ENCODE measurements at places on chromosomes 11 and 22.

DNA sequence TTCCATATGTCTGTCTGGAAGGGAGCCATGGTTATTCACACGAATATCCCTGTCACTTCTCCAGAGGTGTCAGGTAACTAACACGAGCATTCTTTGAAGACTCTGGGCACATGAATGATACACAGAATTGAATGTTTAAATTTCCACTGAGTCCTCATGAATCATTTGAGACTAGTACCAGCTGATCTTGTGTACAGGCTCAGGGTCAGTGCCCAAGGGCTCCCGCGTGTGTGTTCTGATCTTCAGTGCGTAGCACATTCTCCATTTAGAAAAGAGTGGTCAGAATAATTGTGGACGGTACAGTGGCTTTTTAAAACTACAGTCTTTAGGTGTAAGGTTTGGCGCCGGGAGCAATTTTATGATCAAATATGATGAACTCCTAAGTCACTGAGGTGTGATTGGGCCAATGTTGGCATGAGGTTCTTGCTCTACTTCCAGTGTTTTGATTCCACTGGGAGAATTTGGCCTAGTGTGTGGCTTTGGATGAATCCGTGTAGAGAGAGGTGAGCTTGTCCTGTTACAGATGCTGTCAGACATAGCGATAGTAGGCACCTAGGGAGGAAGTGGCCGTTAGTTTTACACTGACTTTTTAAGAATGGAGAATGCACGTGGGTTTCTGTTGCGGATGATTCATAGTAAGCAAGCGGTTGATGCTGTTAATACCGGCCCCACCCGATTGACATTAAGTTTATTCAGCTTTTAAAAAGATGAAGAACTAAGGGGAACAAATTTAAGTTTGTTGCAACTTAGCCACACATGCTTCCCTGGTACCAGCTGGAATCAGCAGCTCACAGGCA is 22.2 kb downstream of the NUP50 start:
- no peak for DNase-seq

DNA sequence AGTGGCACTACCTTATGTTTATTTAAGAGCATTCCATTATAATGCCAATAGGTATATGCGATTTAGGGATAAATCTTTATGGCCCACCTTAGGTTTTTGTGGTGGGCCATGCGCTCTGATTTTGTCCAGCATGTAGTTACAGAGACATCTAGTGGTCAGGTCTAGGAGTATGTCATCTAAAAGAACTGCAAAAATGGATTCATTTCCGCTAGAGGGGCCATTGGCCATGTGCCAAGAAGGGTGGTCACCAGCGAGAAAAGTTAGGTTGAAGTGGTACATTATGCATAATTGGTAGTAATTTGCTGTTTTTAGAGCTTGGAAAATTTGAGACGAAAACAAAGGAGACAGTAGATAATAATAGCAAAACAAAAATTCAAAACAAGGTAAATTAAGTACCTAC is 27.7 kb downstream of the LRRC4C start:
- peak; percentile 5 for DNase-seq

DNA sequence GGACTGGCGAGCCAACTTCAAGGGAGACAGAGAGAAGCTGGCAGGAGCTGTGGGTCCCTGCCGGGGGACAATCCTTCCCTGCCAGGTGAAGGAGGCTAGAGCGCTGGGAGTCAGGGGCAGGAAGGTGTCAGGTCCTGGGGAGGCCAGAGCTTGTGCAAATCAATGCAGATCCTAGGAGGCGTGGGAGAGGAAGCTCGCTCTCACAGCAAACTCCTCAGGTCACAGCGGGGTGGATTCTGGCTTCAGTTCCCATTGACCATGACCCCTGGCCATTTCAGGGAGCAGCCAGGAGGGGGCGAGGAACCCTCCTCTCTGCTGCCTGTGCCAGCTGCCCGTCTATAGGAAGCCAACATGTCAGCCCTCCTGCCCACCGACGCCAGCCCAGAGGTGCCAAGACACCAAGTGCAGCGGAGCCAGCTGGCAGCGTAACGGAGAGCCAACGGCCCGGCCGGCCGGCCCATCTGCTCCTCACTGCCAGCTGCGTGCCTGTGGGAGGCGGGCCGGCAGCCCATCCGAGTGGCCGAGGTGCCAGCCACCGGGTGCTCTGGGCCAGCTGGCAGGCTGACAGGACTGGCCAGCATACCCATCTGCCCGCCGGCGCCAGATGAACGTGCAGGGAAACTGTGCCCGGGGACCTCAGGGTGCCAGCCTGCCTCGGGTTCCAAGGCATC is 374.8 kb downstream of the MIAT start:
- DNase-seq, result peak; percentile 60

DNA sequence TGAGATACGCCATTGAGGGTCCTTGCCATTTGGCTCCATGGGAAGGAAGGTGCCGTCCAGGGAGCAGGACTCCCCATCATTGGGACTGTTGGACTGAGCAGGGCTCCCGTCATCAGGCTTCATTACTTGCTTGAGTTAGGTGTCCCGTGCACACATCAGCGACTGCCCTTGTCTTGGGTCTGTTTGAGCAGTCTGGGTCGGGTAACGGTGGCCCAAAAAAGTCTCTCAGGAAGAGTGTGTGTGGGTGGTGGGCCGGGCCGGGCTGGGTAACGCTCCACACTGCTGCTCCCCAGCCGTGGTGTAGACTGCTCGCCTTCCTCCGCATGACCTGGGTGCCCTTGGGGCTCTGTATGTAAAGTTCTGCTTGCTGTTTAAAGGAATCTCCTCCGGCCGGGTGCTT is 293.5 kb downstream of the TBC1D22A start:
- DNase-seq, result no peak

GRCh38 chr11:1667906-1668305 is 29.1 kb upstream of the KRTAP5-6 start:
- DNase-seq, result no peak

DNA sequence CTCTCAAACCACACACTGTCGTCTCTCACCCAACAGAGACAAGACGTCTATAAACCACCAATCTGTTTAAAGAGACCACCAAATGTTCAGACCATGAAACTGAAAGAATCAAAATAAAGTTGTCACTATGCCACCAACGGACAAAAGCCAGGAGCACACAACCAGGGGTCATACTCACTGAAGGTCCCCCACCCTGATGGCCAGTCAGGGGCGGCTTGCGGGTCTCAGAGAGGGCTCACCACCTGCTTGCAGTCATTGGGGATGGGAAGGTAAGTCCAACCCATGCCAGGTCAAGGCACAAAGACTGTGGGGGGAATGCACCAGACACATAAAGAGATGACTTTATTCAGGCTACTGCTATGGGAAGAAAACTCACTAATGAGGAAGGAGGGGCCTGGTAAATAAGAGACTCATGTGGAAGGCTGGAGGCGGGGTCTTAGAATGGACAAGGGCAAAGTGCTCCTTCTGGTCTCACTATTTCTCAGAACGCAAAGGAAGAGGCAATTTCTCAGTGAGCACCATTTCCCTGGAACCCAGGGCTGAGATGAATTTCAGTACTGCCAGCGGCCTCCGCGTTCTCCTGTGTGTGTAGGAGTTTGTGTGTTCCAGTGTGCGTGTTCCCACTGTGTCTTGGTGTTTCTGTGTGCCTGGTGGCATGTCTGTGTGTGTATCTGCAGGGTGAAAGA is 17.3 kb downstream of the SCARF2 start:
- DNase-seq, result no peak

- DNase-seq, result no peak
Observed at GRCh38 chr11:115287266-115287665, 216.9 kb downstream of the CADM1 start.

DNA sequence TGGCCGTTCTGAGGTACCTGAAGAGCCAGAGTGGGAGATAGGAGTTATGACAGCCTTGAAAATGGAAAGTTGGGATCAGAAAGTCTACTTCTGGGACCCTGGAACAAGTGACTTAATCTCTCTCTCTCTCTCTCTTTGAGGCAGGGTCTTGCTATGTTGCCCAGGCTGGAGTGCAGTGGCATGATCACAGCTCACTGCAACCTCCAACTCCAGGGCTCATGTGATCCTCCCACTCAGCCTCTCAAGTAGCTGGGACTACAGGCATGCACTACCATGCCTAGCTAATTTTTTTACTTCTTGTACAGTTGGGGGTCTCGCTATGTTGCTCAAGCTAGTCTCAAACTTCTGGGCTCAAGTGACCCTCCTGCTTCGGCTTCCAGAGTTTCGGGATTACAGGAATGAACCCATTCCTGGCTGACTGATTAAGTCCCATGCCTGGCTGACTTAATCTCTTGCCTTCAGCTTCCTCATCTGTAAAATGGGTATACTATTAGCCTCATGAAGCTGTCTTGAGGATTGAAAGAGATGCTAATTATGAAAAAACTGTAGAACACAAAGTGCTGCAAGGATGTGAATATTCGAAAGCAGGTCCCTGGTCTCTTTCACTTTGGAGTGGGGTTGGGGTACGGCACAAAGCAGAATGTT is 87.7 kb downstream of the UBASH3B start:
- no peak for DNase-seq

DNA sequence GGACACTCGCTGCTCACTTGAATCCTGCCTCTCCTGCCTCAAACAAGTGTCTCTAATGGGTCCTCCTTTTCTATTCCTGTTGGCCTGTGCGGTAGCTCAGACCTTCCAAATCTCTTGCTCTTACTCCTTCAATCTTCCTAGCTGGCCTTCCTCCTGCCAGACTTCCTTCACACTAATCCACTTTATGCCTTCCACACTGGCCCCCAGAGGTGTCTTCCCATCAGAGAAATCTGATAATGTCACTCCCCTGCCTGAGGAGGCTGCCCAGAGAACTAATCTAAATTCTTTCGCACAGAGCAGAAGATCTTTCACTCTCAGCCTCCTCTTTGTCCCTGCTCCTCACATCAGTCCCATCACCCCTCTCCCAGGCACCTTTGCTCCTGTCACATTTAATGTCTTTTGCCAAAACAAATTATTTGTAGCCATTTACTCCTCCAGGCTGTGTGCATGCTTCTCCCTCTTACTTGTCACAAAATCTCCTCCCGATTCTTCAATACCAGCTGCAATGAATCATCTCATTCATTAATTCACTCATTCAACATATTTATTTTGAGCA is 175.7 kb downstream of the MAML2 start:
- DNase-seq, result no peak

DNA sequence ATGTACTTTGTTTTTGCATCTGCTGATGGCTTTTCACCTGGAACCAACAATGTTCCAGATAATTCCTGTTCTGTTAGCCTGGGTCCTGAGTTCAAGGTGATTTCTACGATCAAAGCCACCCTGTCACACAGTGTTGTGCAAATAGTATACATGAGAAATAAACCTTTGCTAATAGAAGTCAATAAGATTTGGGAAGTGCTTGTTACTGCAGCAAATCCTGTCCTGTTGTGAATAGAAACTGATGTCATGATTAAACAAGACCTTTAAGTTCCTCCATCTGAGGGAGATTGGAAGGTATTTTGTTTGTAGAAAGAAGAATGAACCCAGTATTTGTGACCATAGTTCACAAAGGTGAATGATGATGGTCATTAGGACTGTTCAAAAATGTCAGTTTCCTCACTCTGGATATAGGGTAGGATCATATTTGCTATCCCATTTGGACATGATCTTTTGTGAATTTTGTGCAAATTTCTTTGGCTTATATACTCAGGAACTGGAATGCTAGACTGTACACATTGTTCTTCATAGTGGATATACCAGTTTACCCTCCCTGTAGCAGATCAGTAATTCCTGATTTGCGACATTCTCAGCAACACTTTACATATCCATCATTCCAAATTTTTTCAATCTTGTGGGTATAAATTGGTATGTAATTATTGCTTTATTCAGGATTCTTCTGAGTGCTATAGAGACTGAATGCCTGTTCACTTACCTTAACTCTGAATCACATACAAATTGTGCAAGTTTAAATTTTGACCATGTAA is 428.5 kb downstream of the METTL15 start:
- no peak for DNase-seq

- DNase-seq, result no peak
Observed at GRCh38 chr11:12602421-12602820, 71.8 kb upstream of the TEAD1 start.

- no peak for DNase-seq
Observed at GRCh38 chr11:65501186-65501471, 2.3 kb downstream of the MALAT1 start.

DNA sequence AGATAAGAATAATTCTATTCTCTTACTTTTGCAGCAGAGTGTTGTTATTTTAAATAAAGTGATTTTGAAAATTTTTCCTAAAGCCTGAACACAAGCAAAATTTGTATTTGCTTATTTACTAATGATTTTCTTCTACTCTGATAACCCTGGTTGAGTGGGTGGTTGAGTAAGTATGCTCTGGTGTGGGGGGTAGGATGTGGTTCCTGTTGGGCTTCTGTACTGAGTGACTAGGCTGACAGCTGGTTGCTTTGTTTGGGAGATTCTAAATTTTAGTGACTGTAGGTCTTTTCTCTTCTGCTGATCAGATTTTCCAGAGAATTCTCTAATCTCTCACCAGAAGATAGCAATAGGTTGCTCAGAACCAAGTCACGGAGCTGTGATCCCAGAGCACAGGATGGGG is 61.6 kb downstream of the METTL15 start:
- DNase-seq, result no peak

GRCh38 chr11:72470386-72470785 is 36.1 kb upstream of the CLPB start:
- no peak for DNase-seq

GRCh38 chr22:39900306-39901227 is at the start of gene GRAP2:
Gene GRAP2 (plus strand): TSS chr22:39901084. CDS start chr22:39947107, 46,023 bp downstream.
- no peak for DNase-seq

DNA sequence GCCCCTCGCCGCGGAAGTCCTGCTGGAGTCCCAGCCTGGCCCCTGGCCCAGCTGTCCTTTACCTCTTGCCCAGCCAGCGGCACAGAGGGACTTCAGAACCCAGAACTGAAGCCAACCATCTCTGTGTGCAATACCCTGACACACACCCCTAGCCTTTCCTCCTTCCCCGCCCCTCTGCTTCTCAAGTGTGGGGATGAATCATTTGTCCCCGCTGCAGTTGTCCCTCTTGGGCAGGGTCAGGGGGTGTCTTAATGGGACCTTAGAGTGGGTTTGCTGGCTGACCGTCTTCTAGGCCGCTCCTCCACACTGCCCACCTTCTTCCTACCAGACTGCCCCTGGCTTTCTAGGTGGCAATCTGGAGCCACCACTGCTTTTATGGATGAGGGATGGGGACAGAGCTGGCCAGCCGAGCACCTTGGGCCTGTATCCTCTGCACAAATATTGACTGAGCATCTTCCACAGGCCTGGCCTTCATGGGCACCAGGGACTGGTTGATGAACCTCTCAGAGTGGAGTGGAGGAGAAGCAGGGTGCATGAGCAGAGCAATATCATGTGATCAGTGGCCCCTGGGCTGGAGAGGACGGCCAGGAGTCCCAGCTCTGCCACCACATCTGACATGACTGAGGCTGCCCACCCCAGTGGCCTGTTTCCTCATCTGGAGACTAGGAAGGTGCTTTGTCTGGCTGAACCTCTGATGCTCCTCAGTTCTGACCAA is 668 bp upstream of the CHST1 start:
- DNase-seq, result no peak

DNA sequence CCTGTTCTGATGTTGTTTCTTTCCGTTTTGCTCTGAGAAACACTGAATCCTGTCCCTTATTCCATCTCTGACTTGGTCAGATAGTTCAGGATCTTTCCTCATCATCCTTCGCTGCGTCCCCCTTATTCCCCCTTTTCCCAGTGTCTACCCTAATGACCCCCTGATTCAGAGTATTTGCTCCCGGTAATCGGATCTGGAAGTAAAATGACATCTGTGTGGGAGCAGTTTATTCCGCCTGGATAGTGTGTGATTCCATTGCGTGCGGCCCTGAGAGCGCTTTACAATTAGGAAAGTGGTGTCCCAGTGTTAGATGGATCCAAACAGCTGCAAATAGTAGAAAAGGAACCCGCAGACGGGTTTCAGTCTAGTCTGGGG is 606 bp downstream of the DRG1 start:
- DNase-seq, result no peak

- no peak for DNase-seq
Observed at GRCh38 chr11:2587132-2587930, 112.5 kb downstream of the KCNQ1OT1 start.

Measured in BE2C (cell line).